Stimulated activated CD4-positive, alpha-beta T cell treated with anti-CD3 and anti-CD28 coated beads, TNF-alpha, amount 100 ng/mL, for 1 hour (primary cell): ENCODE measurements at places on chromosomes 5 and 9.

DNA sequence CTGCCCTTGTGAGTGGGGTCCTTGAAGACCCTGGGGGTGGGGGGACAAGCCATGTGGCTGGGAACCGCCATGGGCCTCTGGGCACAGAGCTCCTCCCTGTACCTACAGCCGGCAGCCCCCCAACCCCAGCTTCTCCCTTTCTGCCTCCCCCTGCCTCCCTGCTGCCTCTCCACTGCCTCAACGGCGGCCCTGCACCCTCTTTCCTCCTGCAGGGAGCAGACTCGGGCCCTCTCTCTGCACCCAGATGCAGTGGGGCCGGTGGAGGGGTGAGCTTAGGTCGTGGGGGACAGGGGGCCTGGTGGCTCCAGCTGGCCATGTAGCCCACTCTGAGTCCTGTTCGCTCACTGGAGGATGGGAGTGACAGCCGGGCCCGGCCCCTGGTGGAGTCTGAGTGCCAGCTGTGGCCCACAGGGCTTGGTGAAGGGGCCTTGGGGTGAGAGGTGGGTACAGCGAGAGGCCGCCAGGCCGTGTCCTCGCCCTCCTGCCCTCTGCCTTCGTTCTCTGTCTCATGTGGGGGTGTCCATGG, 139.3 kb upstream of the COL5A1 start:
- no peak for DNase-seq

- no peak for DNase-seq
These were observed 68.2 kb upstream of the MINAR2 start for GRCh38 chr5:129679671-129680070.

GRCh38 chr9:83060556-83060955, 2.4 kb downstream of the RASEF start:
- no peak for DNase-seq

GRCh38 chr5:84091127-84091799, 293.4 kb downstream of the EDIL3 start:
- no peak for DNase-seq

GRCh38 chr5:82276800-82277612, 1.1 kb downstream of the RPS23 start:
- no peak for DNase-seq

- DNase-seq: no peak
These were observed 624.4 kb upstream of the C9orf72 start for GRCh38 chr9:28197653-28198052.

- DNase-seq: no peak
These were observed 239.3 kb upstream of the GRIN3A start for GRCh38 chr9:101977614-101978210.

DNA sequence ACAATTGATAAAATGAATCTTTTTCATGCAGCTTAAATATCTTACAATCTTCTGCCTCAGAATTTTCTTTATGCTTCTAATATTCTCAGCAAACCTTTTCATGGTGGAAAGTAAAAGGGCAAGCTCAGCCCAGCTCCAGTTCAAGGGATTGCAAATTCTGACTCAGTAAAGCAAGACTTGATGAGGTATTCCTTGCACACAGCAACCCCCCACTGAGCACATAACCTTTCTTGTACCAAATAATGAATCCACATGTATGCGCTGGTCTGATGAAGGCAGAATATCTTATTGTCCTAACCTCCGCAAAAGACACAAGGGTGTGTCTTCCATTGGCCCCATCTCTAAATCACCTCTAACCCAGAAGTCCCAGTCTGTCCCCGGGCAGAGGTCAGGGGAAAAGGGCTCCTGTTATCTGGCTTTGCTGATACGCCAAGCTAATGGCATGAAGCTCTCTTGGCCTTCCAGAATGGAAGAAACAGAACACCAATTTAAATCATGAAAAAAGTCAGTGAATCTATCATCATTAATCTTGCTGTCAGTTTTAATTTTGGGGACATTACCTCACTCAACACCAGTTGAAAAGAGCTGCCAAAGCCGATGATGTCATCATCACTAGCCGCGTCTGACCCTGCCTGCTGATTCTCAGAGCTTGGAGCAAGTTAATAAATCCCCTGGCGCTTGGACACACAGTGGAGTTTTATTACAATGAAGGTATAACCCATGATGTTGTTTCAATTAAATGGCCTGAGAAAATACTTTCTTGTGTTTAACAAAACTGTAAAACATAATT, 592.5 kb upstream of the CLINT1 start:
- DNase-seq: no peak

GRCh38 chr5:143114481-143114880, 289.0 kb downstream of the NR3C1 start:
- DNase-seq: no peak

DNA sequence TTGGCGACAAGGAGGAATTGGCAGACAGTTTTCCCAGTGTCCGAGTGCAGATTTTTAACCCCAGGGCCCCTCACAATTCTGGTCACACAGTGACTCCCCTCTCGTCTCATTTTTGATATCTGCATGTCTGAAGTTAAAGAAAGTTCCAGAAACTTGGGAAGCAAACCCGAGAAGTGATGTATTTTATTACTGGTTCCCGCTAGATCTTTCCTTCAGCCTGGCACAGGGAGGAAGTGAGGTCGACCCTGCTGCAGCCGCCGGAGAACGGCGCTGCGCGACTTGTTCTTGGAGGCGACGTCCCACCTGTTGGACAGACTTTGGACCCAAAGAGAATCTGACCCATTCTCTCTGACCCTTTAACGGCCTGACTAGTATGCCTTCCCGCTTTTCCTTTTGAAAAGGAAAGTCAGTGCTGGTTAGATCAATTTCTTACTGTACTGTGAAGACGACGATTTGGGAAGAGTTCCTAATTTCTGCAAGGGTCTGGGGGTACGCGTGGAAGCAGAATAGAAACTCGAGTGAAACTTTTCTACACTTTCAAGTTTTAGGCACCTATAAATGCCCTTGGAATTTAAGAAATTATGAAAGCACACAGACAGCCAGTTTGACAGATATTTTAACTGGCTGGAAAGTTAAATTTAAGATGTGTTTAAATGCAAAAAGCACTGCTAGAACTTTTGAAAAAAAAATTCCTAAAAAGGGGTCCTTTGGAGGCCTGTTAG, 744 bp downstream of the OTULIN start:
- no peak for DNase-seq

DNA sequence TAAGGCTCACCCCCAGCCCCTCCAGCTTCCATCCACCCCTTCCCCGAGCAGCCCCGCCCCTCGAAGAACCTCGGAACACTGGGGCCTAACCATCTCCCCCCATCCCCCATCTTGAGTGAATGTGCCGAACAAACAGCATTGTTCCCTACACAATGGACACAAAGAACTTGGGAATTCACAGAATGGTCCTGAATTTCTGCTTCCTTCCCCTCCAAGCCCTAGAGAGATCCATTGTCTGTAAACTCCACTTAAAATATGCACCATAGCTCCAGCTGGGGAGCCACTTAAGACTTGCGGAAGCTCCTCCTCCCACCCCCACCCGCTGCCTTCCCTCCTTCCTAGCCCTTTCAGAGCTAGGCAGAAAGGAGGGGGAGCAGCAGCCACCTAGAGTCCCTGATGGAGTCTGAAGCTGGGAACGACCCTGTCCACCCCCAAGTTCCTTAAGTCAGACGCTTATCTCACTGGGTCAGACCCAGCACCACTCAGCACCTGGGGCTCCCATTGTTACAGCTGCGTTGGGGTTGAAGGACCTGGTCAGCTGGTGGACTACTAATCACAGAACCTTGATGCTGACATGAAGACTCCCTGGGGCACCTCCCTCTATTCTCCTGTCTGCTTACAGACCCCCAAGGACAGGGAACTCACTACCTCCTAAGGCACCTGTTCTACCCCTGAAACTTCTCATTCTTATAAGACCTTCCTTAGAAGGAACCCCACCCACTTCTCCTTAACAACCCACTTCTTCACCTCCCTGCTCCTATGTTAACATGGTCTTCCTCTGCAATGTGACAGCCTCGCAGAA, 61.4 kb downstream of the PCDH1 start:
- no peak for DNase-seq

DNA sequence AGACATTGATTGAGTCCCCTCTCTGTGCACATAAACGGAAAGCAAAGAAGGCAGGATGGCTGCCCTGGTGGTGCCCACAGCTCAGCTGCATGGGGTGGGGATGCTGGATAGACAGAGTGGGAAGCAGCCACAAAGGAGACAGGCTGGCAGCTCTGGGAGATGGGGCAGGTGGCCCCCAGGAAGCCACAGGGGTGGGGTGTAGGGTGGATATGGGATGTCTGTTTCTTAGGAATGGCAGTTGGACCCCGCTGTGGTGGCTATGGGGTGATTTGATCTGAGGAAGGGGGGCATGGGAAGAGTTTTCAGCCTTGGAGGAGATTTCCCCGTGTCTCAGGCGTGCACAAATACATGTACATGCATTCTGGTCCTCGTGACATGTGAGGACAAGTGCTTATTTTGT, 50.2 kb upstream of the VDAC1 start:
- no peak for DNase-seq

- no peak for DNase-seq
These were observed 72.2 kb downstream of the RGS3 start for GRCh38 chr9:113535756-113536155.

DNA sequence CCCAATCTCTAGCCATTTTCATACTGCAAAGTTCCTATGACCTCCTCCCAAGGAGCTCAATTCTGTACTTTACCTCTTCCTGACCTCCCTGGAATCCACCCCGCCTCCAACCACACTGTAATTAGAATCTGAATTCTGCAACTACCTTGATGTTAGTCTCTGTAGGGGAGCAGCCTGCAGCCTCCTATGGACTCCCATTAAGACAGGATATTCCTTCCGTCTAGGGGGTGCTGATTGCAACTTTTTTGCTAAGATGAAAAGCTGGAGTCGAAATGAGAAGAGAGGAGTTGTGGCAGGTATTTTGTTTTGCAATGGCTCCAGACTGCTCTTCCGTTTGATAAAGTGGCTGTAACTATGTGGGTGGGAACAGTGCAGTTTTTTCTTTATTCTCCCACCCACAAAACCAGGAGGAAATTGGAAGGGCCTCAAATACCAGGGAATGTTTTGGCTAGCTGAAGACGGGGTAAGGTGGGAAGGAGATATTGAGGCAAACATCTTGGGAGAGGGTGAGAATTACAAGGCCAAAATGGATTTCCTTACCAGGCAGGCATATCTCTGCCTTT, 23.8 kb downstream of the ANXA2R start:
- DNase-seq: no peak

- DNase-seq: no peak
These were observed 485.9 kb downstream of the EFNA5 start for GRCh38 chr5:107184871-107185270.

DNA sequence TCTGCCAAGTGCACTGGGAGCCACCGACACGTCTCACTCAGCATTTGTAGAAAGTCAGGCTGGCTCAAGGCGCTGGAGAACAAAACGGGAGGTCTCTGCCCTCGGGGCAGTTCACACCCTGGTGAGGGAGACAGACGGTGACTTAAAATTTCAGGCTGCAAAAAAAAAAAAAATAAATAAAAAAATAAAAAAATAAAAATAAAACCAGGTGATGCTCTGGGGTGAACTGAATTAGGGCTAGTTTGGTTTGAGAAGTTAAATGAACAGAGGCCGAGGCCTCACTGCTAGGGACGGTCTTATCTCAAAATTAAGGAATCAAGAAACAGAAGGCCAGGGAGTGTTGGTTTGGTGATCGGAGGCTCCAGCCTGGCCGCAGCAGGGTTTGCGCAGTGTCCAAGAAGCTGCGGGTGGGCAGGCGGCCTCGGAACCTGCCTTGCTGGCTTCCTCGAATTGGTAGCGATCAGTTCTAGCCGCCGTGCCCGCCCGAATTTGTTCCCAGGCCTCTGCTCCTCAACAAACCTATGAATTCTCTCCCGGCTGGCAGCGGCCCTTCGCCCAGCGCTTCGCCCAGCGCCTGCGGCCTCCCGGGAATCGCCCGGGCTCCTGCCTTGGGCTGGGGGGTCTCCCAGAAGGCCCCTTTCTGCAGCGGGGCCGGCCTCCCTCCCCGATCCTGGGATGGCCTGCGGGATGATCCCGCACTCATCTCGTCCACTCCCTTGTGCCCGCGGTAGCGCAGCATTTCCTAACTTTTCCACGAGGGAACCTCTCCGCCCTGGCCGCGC, 1.5 kb downstream of the NKX2-5 start:
- no peak for DNase-seq
